ENCODE measurements at places on chromosomes 7 and 10.

GRCh38 chr10:78178940-78179339, 145.3 kb downstream of the RPS24 start:
- DNase-seq: no peak

- DNase-seq: peak; percentile 61
These were observed 29.8 kb downstream of the MTURN start for GRCh38 chr7:30164567-30164966.

GRCh38 chr7:13990319-13990983, 985 bp upstream of the ETV1 start:
- DNase-seq: peak; percentile 27

- DNase-seq: no peak
These were observed 276.9 kb upstream of the LRRN3 start for GRCh38 chr7:110813986-110814385.

GRCh38 chr7:80937336-80937735, 18.5 kb upstream of the SEMA3C start:
- no peak for DNase-seq

GRCh38 chr7:1395211-1396070, 63.8 kb downstream of the MICALL2 start:
- DNase-seq: no peak

GRCh38 chr7:137094-137891, 55.1 kb upstream of the FAM20C start:
- DNase-seq: no peak

DNA sequence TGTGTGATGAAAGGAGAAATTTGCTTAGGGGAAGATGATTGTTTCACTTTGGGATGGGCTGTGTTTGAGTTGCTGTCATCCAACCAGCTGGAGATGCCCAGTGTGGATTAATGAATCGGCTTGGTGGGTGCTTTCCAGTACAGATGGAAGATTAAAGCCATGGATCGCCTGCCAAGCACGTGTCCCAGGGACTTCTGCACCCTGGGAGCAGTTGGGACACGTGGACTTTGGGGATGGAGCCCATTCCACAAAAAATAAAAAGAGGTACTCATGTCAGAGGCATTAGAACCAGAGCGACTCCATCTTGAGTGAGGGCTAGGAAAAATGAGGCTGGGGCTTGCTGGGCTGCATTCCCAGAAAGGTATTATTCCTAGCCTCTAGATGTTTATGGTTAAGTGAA, 29.3 kb upstream of the PRLHR start:
- no peak for DNase-seq

DNA sequence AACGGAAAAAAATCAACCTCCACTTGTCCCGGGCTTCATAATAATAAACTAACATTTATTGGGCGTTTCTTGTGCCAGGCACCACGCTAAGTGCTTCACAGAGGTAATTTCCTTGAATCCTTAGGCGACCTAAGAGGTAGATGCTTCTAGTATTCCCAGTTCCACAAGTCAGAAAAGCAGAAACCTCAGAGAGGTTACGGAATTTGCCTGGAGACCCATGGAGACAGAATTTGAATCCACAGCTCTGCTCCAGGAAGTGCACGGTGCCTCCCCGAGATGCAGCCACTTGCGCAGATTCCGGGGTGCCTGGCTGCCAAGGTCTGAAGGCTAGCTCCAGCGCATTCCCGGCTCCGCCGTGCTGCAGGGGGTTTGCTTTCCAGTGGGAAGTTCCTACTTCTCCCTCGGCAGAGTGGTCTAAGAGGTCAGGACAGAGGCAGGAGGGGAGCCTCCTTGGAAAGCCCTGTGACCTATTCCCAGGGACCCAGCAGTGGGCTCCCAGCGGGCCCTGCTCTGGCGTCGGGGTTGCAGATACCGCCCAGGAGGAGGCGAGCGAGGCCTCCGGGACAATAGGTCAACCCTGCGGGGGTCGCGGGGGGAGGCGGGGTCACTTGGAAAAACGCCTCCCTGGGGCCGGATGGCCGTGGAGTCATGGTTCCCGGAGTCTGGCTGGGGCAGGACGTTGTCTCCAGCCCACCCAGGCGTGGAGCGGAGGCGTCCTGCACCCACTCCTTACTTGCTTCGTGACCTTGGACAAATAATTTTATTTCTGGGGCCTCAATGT, 10.1 kb upstream of the NKX2-3 start:
- DNase-seq: no peak

Data from B cell (primary cell).